Iris pigment epithelial cell (primary cell): ENCODE measurements at places on chromosomes 3 and 15.
A peak's percentile ranks its signal among the peaks of the same experiment; 100 is the strongest.

DNA sequence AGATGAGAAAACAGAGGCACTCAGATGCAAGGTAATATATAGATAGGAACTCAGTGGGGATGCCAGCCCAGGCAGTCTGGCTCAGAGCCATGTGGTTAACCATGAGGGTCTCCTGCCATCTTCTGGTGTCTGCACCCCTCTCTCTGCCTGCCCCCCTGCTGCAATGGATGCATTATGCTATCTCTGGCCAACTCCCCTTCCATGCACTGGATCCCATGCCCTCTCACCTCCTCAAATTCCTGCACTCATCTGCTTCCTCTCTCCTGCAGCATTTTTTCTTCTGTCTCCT lies 163.2 kb downstream of the STT3B start:
- no peak for DNase-seq

- peak; percentile 90 for DNase-seq
These were observed 10.9 kb upstream of the LXN start for GRCh38 chr3:158683230-158683962.

- DNase-seq: no peak
These were observed 87.4 kb downstream of the THSD4 start for GRCh38 chr15:71202712-71203111.

DNA sequence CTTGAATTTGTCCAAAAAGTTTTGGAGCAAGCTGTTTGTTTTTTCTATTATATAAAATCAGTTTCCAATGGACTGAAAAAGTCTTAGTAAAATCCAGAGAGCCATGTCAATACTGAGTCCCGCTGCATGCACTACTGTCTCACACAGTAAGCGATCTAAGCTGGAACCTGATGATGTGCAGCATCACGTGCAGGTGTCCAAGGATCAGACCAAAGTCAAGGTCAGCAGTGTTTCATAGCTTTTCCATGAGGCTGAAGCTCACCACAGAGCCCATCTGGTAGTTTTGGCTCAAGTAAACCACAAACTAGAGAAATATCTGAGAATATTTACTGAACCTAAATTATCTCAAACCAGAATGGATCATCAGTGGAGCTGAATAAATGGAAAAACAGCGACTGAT lies 784.0 kb upstream of the SEMA6D start:
- DNase-seq: no peak

GRCh38 chr3:167772992-167773391 lies 37.5 kb downstream of the SERPINI1 start:
- DNase-seq: no peak

DNA sequence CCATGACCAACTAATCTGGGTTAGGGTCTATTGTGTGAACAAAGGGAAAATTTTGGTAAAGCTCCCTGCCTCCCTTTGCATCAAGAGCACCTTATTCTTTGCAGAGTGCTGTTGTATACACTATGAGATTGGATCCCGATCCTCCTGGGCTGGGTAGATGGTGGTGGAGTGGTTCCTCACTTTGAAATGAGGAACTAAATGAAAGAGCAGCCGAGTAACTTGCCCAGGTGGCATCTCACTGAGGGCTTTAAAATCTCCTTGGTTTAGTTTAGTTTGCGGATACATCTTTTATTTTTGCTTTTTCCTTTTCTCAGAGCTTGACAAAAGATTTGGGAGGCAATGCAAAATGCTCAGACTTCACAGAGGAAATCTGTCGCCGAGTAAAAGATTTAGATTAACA lies 19.4 kb downstream of the IDH3A start:
- no peak for DNase-seq

DNA sequence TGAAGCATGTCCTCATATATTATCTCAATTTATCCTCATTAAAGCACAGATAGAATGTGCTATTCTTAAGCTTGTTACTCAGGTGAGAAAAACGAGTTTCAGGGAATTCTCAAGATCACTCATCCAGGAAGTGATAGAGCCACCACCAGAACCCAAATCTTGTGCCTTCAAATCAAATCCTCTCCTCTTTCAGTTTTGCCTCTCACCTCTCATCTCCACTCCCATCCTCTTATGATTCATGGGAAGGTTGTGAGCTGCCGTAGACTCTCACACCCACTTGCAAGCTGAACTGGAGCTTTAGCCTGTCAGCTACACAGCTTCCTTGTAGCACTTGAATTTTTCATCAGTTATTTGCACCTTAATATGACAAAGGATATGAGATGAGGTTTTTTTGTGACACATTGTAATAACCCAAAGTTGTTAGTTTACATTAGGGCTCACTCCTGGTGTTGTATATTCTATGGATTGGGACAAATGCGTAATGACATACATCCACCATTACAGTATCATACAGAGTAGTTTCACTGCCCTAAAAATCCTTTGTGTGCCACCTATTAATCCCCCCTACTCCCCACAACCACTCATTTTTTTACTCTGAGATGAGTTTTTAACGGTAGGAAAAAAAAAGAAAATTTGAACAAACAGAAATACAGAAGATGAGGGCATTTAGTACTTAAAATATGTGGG lies 25.7 kb downstream of the GPR15 start:
- no peak for DNase-seq

- DNase-seq: no peak
These were observed 643 bp upstream of the LMCD1 start for GRCh38 chr3:8500989-8501370.

DNA sequence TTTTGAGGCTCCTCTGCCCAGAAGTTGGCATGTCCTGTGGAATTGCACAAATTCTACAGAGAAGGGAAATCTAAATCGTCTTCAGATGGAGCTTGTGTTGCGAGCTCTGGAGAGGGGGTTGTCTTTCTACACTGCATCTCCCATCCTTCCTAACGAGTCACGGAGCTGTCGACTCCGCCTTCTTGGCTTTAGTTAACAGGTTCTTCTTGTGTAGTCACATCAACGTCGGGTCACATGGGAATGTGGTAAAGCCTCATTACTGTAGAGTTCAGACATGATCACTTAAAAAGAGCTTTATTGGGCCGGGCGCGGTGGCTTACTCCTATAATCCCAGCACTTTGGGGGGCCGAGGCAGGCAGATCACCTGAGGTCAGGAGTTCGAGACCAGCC lies 60.0 kb downstream of the DNASE1L3 start:
- DNase-seq: no peak

GRCh38 chr3:99470841-99471240 lies 167.6 kb upstream of the COL8A1 start:
- DNase-seq: no peak
